ENCODE measurements at places on chromosomes 3 and 15.

DNA sequence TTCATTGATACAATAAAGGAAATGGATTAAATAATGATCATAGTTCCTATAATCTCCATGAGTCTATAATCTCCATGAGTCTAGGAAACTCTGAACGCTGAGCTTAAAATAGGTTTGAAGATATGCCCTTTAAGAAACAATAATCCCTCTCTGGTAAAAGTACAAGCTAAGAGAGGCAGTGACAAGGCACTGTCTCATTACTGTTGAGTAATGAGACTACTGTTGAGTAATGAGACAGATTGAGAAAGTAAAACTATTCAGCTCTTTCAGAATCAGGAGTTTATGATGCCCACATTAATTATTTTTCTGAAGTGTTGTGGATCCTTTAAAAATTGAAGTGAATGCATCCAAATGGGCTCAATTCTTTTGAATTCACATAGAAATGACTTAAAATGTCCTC lies 235.5 kb upstream of the THRB start:
- DNase-seq = no peak

DNA sequence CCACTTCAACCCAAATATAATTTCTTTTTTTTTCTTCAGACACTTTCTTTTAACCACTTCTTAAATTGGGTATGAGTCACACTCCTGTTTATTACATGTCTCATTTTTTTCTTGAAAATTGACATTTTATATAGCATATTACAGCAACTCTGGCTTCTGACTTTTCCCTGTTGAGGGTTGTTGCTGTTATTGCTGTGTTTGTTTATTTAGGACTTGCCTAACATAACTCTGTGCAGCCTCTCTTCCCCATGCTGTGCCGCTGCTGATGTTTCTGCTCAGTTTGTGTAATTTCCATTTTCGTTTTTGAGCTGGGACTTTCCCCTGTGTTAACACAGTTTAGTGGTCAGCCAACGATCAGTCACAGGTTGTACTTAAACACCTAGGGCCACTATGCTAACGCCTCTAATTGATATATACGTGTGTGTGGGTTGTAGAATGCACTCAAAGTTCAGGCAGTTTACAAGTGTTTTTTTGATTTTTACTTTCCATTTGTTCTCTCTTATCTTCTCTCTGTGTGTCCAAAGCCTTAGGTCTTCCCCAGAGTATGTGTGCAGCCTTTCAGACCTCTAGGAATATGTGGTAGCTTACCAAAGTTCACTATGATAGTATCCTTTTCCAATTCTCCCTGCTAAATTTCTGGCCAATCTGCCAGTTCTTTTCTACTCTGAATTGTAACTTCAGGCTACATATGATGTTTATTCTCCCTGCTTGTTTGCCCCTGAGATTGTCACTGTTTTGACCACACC lies 337.2 kb downstream of the ZBTB20 start:
- DNase-seq = peak; percentile 4

DNA sequence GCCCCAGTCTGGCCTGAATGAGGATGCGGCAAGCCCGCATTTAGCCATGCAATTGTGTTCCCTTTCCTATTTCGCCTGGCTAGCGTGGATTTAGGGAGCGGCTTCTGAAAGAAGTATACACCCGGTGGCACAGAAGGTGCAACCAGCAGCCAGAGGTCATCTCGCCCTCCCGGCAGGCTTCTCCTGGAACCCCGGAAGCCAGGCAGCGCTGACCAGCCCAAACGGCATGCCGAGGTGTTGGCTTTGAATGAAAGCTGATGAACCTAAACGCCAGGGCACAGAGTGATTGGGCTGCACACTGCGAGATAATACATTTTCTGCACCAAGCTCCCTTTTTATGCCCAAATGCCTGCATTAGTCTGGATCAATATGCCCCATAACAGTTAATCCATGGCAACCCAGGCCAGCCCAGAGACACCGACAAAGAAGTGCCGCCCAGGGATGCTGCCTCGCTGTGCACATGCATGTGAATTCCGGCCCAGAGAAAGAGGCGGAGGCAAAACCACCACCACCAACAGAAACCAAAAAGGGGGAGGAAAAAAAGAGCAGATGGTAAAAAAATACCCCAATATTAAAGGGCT lies 1.4 kb downstream of the SRGAP3 start:
- no peak for DNase-seq

GRCh38 chr3:25489858-25490593 lies 62.0 kb downstream of the RARB start:
- DNase-seq = no peak

DNA sequence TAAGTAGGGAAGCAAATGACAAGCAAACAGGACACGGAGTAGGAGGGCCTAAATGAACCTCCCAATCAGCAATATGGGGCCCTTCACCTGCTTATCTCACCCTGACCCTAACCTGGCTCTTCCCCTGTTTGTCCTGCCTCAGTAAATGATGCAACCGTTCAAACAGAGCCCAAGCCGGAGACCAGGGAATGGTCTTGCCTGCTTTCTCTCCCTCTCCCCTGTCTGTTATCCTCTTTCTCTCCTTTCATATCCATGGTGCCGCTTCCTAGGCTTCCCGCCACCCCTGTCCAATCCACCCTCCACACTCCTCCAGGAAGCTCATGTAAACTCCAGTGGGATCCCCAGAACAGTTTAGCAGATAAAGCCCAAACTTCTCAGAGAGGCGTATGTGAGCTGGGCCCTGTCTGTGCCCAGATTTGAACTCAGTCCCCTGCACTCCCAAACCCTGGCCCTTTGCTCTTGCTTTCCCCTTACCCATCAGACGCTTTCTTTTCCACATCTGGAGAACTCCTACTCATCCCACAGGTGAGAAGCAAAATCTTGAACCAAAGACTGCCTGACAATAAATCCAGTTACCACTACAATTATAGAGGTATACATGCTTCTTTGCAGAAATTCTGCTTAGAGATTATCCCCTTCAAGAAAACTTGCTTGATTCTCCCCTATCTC lies 45.7 kb upstream of the STT3B start:
- DNase-seq = no peak
